Activated T-cell treated with anti-CD3 and anti-CD28 coated beads, Interleukin-2, amount 50 U/mL, for 48 hours (primary cell): ENCODE measurements at places on chromosomes 16 and 17.

GRCh38 chr17:44903012-44903685 lies 3.9 kb upstream of the EFTUD2 start:
- DNase-seq = no peak

GRCh38 chr16:78317564-78318240 lies 218.2 kb downstream of the WWOX start:
- DNase-seq = no peak

GRCh38 chr16:84675884-84676283 lies 23.9 kb upstream of the USP10 start:
- DNase-seq = no peak

DNA sequence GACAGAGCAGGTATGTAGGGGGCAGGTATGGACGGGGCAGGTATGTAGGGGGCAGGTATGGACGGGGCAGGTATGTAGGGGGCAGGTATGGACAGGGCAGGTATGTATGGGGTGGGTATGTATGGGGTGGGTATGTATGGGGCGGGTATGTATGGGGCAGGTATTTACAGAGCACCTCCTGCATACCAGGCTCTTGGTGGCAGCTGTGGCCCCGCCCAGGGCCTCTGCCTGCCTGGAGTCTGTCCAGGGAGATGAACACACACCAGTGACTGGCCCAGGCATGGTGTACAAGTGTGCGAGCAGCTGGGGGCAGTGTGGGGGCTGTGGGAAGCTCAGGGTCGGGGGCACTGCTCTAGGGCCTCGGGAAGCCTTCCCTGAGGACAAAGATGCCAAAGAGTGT lies 4.4 kb downstream of the RPL3L start:
- DNase-seq = no peak

DNA sequence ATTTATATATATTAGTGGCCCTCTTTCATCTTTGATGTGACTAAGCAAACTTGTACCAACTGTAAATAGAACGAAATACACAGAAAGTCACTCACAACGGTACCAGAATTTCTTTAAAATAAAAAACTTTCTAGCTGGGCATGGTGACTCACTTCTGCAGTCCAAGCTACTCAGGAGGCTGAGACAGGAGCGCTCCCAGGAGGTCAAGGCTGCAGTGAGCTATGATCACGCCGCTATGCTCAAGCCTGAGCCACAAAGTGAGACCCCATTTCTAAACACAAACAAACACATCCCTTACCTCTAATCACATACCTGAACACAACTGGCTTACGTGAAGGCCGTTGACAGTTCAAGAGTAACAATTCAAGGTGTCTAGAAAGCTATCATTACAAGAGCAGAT lies 29.7 kb downstream of the STAT5B start:
- no peak for DNase-seq

DNA sequence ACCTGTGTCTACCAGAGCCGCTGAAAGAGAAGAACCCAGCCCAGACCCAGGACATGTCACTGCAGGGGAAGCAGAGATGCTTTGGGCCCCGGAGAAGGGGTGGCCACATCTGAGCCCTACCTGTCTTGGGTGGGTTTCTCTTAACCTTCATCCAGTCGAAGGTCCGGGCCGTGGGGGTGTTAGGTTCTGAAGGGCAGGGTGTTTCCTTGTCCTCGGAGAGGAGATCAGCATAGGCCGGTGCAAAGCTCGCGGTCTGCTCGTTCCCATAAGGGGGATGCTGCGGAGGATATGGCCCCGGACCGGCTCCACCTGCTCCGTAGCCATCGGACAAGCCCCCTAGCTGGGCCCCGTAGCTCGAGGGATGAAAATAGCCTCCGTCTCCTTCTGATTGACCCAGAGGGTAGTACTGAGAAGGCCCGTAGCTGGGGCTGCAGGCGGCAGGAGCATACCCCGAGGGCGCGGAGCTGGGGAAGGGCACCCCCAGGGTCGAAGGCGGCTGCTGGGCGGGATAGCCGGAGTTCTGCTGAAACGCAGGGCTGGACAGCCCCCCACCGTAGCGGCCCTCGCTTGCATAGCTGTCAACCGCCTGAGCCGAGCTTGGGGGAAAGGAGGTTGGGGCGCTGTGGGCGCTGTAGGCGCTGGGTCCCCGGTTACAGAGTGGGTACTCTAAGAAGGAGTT lies 464 bp downstream of the HOXB1 start:
- DNase-seq = no peak

DNA sequence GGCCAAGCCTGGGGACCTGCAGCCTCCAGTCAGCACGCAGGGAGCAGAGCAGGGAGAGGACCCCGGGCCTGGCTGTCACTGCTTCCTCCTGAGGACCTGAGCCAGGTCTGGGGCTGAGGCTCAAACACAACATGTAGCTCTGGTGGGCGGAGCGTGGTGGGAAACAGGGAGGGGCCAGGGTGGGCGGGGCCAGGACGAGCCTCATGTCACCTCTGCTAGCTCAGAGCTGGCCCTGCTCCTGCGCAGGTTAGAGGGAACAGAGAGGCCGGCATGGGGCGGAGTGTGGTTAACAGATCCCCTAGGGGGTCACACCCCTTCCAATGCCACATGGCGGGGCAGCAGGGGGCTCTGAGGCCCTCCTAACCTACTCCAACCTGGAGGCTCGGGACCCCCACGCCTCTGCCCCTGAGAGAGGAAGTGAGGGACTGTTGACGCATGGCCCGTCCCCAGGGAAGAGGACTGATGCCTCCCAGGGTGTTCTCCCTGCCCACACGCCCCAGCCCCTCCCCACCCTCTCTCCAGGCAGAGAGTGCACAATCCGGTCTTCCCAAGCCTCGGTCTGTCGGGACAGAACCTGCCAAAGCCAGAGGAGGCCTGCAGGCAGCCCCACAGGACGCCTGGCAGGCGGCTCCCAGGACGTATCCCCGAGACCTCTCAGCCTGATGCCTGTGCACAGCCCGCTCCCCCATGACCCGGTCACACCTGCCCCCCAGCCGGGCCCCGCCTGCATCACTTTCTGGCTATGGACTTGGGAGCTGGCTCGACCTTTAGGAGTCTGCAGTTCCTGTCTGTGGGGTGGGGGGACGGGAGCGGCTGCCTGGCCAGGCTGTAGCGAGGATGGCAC lies 15.2 kb downstream of the PIEZO1 start:
- peak; percentile 62 for DNase-seq

DNA sequence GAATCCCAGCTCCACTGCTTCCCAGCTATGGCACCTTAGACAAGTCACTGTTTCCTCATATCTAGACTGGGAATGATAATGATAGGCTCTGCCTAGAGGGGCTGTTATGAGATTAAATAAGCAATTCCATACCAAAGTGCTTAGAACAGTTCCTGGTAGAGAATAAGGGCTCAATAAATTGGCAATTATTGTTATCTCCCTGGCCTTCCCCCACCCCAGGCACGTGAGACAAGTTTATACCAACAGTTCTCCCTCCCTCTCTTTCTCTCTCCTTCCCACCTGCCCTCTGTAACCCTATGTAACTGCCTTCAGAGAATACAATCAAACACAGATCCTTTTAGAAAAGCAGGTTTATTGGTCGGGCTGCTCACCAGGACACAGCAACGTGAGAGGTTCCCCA lies 13.9 kb upstream of the STAT3 start:
- DNase-seq = no peak

DNA sequence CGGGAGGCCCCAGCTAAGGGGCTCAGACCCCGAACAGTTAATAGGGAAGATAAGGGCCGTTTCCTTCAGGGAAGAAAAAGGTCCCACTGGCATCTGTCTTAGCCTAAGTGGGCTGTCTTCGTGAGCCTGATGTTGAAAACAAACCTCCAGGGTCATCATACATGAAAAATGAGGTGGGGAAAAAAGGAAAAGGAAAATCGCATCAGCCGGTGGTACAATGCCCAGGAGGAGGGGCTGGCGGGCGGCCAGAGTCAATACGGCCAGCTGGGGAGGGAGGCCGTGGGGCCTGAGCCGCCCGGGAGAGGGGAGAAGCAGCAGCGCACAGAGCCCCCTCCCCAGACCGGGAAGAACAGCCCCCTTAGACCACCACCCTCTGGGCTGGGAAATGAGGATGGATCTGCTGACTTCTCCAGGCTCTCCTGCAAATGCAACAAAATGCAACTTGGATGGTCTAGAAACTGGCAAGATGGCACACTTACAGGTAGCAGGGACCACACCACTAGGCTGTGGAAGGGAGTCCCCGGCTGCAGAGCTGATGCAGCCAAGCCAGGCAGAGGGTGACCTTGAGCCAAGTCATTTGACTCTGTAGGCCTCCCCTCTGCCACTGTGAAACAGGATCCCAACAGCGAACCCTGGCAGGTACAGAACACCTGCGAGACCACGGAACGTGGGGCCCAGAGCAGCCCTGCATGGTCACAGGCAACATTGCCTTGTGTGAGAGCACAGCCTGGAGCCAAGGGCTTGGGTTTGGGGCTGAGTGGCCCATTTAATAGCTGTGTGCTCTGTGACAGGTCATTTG lies 448.5 kb downstream of the SOX9 start:
- DNase-seq = no peak

DNA sequence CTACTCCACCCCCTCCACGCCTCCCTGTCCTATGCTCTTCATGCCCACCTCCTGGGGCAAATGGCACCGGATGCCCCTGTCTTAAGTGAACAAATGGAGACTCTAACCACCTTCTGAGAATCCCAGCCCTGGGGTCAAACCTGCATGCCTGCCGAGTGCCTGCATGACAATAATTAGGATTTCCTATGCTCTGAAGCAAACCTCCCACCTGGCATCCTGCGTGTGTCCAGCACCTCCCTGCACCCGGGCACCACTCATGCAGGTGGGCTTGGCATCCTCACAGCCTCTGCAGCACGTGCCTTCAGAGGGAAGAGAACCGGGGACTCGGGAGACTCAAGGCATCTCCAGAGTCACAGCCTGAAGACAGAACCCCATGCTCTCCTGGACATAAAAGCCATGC lies 11.2 kb upstream of the KIFC3 start:
- DNase-seq = no peak

DNA sequence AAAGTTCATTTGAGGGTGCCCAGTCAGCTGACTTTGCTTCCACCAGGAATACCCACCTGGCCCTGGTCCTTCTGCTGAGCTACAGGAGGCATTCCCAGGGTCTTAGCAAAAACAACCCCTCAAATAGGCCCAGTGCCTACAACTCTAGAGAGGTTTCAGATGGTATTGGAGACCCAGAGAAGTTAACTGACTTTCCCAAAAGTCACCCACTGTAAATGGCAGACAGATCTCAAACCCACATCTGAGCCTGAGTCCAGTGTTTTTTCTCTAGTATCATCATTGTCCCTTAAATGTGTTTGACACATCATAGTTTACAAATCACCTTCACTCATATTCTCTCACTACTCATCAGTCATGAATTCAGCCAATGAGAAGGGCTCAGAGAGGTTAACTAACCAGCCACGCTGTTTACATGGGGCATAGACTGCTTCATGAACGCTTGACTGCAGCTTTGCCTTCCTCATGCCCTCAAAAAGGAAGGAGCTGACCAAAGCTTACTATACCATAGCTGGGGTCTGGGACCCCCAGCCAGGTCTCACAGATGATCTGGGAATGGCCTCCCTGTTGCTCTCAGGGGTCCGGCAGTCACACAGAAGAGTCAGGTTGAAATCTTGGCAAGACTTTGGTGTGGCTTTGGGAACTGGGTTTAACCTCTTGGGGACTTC lies 3.7 kb downstream of the PHOSPHO1 start:
- DNase-seq = no peak

DNA sequence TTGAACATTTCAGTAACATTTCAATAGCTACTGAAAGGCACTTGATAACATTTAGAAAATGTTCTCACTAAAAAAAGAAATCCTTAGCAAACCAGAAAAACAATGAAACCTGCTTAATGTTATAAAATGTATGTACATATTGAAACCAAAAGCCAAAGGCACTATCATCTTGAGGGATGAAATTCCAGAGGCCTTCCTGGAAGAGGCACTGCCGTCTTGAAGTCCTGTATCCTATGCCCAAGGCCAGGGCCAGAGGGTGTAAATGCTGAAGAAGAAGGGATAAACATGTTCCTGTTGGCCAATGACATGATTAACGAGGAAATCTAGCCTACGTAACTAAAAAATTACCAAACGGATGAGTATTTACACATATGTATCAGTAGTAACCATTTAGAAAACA lies 57.0 kb upstream of the DNAH17 start:
- no peak for DNase-seq

- DNase-seq = peak; percentile 72
These were observed 348.3 kb downstream of the CPPED1 start for GRCh38 chr16:12455287-12455798.

- DNase-seq = no peak
These were observed 60.6 kb upstream of the MARCHF10 start for GRCh38 chr17:62868723-62869122.

- no peak for DNase-seq
These were observed 65.3 kb downstream of the SLC39A11 start for GRCh38 chr17:73027130-73027741.

GRCh38 chr17:31379597-31380205 lies 11.8 kb upstream of the RAB11FIP4 start:
- DNase-seq = no peak

DNA sequence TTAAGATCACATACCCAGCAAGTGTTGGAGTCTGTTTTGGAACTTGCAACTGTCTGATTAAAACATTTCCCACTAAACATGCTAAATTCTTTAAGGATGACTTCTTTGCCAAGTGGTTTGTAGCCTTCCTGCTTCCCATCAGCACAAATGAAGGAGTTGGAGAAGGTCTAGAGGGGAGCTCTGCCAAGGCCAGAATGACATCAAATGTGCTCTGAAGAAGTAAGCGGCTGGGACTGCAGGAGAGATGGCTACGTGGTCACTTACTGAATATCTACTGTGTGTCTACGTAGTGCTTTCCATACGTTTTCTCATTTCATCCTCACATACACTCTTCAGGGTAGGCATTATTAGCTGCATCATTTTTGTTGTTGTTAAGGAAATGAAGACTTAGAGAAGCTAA lies 135.7 kb upstream of the NLRP1 start:
- DNase-seq = no peak

DNA sequence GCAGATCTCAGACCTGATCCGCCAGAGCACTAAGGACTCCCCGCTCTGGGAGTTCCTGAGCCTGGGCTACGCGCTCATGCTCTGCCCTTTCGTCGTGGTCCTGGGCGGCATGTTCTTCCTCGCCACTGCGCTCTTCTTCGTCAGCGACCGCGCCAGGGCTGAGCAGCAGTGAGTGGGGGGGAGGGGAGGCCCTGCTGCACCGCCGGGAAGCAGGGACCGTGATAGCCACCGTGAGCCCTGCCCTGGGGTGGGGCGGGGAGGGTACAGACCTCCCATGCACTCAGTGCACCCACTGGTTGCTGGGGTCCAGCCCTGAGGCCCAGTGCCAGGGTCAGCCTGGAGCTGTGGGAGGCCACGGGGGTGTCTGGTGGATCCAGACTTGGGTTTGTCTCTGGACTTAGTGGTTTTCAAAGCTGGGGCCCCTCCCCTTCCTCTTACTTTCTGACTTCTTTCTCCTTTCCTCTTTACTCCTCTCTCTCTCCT lies 18.9 kb downstream of the MYBBP1A start:
- DNase-seq = no peak

GRCh38 chr17:31529841-31530251 lies 138.4 kb downstream of the RAB11FIP4 start:
- no peak for DNase-seq

DNA sequence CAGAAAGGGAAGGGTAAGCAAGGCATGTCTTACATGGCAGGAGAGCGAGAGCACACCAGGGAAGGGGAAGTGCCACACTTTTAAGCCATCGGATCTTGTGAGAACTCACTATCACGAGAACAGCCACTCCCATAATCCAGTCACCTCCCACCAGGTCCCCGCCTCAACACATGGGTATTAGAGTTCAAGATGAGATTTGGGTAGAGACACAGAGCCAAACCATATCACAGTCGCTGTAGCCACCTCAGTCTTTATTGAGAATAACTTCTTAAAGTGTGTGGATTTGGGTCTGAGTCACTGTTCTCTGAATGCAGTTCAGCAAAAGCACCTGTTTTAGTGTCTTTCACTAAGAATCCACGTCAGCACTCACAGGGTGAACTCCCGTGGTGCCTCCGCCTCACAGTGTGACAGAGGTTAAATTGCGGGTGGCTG lies 195.2 kb upstream of the CHMP6 start:
- DNase-seq = no peak
